ENCODE measurements at places on chromosomes 11 and 22.

DNA sequence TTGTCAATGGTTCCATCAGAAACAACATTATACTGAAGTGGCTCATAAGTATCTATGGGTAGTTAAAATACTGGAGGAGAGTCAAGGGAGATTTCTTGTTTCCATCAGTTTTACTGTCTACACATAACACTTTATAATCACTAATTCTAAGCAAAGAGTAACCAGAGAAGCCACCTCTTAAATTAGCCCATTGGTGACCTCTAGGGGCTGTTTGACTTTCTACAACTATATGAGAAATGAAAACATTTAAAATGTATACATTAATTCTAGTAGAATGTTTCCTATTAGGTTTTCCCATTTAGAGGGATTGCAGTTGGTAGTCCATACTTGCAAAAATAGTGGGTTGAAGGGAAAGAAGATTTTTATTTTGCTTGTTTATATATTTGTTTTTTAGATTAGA, 504.3 kb downstream of the FAM181B start:
- DNase-seq = peak; percentile 5

DNA sequence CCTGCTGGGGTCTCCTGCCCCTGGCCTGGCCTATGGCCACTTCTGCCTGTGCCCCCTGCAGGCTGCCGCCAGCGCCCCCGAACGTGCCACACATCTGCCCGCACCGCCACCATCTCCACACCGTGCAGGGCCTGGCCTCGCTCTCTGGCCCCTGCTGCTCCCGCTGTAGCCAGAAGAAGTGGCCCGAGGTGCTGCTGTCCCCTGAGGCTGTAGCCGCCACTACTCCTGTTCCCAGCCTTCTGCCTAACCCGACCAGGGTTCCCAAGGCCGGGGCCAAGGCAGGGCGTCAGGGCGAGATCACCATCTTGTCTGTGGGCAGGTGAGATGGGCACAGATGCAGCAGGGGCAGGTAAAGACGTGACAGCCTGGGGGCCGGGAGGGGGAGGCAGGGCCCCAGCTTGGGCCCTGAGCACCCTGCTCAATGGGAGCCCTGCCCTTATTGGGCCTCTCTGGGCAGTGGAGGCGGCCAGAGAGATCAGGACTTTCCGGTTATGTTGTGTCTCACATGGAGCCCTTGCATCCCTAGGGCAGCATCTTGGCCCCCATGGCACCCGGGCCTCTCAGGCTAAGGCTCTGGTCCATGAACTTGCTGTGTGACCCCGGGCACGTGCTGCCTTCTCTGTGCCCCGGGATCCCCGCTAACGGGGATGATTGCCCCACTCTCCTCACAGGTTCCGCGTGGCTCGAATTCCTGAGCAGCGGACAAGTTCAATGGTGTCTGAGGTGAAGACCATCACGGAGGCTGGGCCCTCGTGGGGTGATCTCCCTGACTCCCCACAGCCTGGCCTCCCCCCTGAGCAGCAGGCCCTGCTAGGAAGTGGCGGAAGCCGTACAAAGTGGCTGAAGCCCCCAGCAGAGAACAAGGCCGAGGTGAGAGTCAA, 18.5 kb downstream of the RELT start:
- DNase-seq = no peak

- DNase-seq = no peak
Measured at GRCh38 chr11:67468056-67468455, 995 bp downstream of the TMEM134 start.

DNA sequence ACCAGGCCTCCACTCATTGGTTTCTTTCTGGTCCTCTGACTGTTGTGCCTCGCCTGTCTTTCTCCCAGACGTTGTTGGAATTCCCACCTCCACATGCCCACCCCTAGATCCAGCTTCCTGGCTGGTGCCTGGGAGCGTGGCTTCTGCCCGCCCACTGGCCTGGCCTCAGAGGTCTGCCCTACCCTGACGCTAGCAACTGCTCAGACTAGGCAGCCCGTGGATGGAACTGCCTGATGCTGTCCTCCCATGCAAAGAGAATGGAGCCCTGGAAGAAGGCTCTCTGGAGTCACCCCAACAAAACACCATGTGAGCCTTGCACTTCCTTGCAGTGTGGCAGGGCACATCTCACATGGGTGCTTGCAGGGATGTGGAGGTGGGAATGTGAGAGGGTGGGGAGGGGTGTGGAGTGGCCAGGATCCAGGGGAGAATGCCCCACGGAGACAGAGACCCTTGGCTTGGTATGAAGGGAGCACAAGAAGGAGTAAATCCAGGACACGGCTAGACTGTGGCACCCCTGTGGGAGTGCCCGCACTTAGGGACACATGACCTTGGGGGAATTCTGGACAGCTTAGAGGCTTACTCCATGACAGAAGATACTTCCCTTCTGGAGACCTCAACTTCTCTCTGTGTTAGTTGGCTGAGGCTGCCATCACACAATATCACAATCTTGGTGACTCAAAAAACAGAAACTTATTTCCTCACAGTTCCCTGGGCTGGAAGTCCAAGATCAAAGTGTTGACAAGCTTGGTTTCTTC, 22.5 kb upstream of the ADA2 start:
- DNase-seq = peak; percentile 94
